ENCODE measurements at places on chromosomes 6 and 20.

DNA sequence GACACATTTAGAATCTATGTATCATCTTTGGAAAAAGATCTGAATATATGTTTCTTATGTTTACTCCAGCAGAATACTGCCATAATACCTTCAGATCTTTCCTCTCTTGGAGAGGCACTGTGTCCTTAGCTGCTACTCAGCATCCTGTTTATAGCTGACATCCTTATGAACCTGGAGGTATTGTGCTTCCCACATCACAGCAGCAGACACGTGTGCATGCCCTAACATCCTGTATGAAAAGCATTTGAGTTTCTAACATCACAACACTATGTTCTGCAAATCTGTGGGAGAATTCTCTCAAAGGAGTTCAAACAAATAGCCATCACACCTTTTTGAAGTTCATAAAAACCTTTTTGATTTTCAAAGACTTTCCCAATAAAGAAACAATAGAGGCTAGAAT is 216.0 kb downstream of the GJA1 start:
- peak; percentile 30 for DNase-seq

DNA sequence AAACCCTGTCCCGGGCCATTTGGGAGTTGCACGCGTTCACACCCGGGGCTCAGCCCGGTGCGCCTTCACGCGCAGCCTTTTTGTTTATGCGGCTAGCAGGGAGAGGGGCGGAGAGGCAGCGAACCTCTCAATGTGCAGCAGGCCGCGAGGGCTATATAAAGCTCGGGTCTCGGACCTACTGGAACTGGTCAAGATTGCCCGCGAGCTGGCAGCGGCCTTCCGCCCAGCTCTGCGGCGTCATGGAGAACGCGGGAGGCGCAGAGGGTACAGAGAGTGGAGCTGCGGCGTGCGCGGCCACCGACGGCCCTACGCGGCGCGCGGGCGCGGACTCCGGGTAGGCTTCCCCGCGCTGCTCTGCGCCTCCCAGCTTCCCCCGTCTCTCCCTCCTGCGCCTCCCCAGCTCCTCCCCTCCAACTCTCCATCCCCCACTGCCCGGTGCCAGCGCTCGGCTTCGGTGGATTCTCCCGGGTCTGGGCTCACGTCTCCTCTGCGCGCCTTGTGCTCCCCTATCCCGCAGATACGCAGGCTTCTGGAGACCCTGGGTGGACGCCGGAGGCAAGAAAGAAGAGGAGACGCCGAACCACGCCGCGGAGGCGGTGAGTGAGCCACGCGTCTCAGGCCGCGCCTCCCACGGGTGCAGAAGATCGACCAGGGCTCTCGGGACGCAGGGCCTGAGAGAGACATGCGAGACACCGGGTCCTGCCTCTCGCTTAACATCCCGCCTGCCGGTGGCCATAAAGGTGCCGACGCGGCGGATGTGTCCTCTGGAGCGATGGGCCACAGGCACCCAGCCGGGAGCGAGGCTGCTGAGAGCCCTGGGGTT is at the start of gene RIPPLY2:
Gene RIPPLY2, plus strand, starts transcription at position 183 of the 823 bp plus-strand sequence. Its CDS starts 57 bp downstream, at position 240.
- DNase-seq: no peak

- DNase-seq: no peak
Measured at GRCh38 chr20:62924442-62925075, 1.7 kb downstream of the DIDO1 start.

GRCh38 chr6:32070814-32071543 is 32.8 kb downstream of the CYP21A2 start:
- no peak for DNase-seq

Measured in Jurkat, Clone E6-1 (cell line).